ENCODE measurements at places on chromosomes 3 and 15. TPM values are rescaled to one million over a fixed set of nuclear protein-coding genes. Genes with fewer than 3 reads are reported as not detected.

SORD gene
- total RNA-seq: 102 TPM

COL6A5 gene
- total RNA-seq: under 0.01 TPM

CISH gene
- total RNA-seq: 0.67 TPM

GASK1A gene
- 0.34 TPM for total RNA-seq

PSTPIP1 gene
- not detected for total RNA-seq

TCAIM gene
- total RNA-seq: 21.6 TPM

KLHL25 gene
- 5.0 TPM for total RNA-seq

MST1R gene
- total RNA-seq: 1.4 TPM

ZNF80 gene
- total RNA-seq: not detected

GOLGA6L25 gene
- not detected for total RNA-seq

CHRM5 gene
- not detected for total RNA-seq

RASL12 gene
- total RNA-seq: 0.69 TPM

AMIGO3 gene
- total RNA-seq: 0.33 TPM

MAGEL2 gene
- under 0.01 TPM for total RNA-seq

TRIM71 gene
- under 0.01 TPM for total RNA-seq

SLC15A2 gene
- 0.15 TPM for total RNA-seq

B4GALT4 gene
- total RNA-seq: 13.4 TPM

LMAN1L gene
- 0.15 TPM for total RNA-seq

MAP3K13 gene
- total RNA-seq: 20.6 TPM

CHRD gene
- total RNA-seq: not detected

ARGFX gene
- total RNA-seq: not detected

TMC3 gene
- total RNA-seq: not detected

TRPM7 gene
- total RNA-seq: 73.6 TPM

ANKUB1 gene
- not detected for total RNA-seq

CELF6 gene
- total RNA-seq: not detected

CCDC54 gene
- not detected for total RNA-seq

VPS39 gene
- 58.0 TPM for total RNA-seq

Measured in melanocyte of skin (primary cell).